ENCODE measurements at places on chromosomes 11 and 22.

DNA sequence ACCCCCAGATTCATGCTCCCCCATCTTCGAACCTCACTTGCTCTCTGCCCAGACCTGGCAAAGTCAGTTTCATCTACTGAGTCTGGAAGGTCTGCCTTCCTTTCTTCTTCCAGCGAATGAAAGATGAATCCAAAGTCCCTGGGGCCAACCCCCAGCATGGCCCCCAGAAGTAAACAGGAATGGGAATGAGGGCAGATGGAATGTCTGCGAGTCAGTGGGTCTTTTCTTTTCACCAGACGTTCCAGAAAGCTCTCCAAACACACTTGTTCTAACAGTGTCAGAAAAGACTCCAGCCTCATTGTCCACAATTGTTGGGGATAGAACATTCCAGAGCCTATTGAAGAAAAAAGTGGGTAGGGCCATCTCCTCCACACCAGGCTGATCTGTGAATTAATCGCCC lies 28.6 kb downstream of the RIBC2 start:
- no peak for DNase-seq

DNA sequence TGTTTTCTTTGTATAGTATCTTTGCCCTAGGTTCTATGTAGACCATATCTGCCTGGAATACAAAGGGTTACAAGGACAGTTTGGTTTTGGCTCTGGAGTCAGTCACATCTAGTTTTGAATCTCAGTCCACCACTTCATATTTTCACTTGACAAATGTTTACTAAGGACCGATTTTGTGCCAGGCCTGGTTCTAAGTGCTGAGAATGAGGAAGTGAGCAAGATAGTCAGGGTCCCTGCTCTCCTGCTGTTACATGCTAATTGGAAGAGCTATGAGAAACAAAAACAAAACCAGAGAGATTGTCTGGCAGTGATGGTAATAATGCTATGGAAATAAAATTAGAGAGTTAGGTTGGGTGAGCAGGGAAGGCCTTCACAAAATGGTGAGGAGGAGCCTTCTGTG lies 66.1 kb upstream of the ARHGAP20 start:
- DNase-seq, result no peak

DNA sequence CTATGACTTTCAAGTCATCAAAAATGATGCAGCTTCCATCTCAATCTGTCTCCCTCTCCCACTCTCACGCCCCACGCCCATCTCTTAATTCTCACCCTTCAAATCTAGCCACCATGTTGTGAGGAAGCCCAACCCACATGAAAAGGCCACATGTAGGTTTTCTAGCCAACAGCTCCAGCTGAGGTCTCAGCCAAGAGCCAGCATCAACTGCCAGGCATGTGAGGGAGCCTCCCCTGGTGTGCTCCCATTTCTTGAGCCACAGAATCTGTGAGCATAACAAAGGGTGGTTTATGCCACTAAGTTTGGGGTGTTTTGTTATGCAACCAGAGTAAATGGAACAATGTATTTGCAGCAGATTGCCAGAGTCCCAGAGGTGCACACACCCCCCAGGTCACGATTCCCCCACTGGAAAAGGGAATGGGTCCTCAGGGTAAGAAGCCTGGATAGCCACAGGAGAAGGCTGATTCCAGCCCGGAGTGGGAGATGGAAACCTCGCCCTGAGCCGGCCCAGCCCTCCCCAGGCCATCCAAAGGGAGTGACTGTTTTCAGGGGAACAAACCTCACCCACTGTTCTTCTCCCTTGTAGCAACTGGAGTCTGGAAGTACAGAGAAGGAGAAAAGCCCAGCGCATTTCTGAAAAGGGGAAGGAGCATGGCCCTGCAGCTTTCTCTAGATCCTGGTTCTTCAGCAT lies 20.0 kb upstream of the LINC01488 start:
- DNase-seq, result no peak

DNA sequence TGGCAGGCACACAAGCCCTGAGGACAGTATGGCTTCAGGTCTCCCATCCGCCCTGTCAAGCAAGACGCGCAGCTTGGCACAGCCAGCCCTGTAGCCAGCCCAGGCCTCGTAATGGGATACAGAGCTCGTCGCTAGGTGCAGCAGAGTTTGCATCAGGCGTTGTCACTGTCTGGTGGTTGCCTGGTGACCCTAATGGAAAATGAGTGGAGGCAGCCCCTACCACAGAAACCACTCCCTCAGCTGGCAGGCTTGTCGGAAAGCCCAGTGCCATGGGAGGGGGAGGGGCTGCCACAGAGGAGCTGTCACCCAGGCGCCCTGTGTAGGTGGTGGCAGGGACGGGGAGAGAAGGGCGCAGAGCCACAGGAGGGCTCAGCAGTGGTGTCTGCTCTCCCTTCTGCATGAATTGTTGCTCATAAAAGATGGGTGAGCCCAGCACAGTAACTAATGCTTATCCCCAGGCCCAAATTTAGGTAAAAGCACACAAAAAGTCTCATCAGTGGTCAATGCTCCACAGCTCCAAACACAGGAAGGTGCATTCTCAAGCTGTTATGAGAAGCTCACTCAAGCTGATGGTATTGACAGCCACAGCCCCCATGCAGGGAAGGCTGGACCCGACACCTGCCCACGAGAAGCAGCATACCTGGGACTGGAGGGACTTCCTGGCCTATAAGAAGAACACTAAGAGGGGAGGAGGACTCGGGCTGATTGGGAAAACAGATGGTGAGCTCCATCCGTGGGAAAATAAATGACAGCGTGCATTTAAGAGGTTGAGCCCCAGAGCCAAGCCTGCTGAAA lies 164.6 kb downstream of the ETS1 start:
- no peak for DNase-seq

DNA sequence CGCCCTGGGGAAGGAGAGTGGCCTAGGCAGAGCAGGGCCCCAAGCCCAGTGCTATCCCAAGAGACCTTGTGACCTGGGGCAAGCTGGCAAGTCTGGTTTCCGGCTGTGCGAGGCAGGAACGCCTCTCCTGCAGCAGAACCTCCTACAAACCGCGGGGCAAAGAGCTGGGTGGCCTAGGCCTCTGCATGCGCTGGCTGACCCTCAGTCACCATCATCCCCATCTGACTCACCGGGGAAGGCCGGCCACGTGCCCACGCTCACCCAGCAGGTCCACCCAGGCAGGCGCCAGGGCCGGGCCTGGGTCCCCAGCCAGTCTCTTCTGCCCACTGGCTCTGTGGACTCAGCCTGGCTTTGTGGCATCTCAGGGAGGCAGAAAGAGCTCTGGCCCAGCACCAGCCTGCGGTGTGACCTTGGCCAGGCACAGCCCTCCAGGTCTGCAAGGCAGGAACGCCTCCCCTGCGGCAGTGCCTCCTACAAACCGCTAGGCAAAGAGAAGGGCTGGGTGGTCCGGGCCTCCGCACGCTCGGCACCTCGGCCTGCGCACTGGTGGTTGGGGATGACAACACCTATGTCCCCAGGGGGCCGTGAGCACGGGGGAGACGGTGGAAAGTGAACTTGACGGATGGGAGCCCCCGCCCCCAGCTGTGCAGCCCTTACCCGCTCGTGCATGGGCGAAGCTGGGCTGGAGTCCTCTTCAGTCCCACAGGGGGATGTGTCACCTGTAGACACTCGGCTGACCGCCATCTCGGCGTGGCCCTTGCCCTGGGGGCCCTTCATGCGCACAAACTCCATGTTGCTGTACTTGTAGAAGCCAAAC lies 38.2 kb downstream of the KIAA0930 start:
- DNase-seq, result no peak

DNA sequence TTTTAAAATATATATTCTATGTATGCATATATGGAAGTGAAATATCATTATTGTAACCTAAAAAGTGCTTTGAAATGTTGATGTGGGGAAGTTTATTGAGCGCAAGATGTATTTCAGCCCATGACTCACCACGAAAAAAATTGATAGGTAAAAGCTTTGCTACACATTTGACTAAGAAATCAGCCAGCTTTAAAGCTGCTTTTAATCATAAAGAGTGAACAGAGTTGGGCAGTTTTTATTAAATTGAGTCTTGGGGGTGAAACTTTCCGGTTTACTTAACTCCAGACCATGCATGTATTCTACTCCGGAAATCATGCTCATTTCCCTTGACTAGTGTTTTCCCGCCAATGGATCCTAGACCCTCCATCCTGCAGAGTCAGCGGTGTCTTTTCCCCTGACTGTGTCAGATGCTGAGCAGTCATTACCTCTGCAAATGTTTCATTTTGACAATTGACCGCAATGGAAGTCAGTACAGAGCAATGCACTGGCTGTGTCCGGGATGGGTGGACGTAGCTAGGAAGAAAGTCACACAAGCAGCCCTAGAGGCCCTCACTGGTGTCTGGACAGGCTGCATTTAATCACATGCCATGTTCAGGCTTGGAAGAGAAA lies 47.2 kb upstream of the MPEG1 start:
- peak; percentile 14 for DNase-seq

GRCh38 chr22:22410121-22410520 lies 98.4 kb downstream of the ZNF280B start:
- DNase-seq, result no peak

GRCh38 chr11:34975482-34975881 lies 59.1 kb downstream of the PDHX start:
- DNase-seq, result no peak

DNA sequence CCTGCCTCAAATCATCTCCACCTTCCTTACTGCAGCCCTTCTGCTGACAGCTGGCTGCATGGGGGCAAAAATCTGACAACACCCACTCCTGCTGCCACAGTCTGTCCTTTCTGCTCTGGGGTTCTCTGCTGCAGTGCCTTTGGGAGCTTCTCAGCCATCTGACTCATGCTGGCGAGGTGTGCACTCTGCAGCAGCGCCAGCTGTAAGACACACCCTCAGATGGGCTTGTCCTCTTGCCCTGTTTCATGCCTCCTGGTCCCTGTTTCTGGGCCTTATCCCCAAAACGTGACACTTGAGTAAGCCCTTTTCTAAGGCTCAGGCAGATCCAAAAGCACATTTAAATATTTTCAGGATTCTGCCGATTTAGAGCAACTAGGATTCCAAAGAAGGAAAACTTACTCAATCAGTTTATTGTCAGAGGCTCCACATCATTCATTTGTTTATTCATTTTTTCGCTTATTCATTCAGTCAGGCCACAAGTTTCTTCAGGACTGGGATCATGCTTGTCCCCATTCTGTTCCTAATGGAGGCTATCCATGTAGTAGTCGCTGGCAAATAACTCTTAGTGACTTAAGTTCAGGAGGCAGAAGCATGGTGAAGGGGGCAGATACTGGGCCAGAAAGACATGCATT lies 60.2 kb downstream of the SMIM38 start:
- no peak for DNase-seq

GRCh38 chr22:43731988-43732387 lies 80.1 kb downstream of the EFCAB6 start:
- DNase-seq, result no peak

DNA sequence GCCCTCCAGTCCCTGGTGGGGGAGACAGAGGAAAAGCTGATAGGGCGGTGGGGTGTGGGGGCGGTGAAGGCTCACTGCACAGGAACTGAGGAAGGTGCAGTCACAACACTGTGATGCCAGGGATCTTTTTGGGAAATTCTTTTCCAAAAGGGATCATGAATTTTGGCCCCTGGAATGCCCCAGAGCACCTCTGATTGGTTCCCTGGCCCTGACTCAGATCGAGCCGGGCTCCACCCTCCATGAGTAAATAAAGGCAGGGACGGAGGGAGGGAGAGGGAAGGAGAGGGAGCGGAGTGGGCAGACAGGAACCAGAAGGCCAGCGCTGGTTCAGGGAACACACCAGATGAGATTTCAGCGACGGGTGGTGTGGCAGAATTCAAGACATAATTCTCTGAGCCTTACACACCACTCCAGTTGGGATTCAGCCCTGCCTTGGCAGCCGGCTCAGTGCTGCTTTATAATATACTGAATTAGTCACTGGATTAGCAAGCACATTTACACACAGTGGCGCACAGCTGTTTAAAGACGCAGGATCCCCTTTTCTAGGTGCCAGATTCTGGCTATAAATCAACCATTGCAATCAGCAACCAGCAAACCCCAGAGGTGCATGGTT lies 80.3 kb downstream of the ETS1 start:
- DNase-seq, result no peak

GRCh38 chr11:3675971-3676370 lies 4.8 kb upstream of the CHRNA10 start:
- DNase-seq, result no peak

GRCh38 chr22:44382116-44383038 lies 69.6 kb upstream of the SHISAL1 start:
- DNase-seq, result no peak
